ENCODE measurements at places on chromosomes 12 and 14.

DNA sequence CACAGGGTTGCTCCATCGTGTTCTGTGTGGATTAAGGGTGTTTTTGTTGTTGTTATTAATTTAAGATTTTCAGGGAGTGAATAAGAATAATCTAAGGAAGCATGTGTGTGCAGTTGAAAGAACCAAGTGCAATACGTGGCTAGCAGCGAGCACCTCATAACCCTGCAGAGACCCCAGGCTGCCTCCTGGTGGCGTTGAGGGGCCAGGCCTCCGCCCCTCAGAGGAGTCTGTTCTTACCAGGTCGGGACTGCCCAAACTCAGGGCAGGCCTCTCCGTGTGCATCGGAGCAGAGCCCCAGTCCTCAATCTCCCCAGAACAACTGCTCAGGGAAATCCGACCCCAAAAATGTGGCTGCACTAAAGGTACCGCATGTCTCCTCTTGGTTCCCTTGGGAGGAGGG, 36.8 kb downstream of the IL31 start:
- DNase-seq, result no peak

- DNase-seq, result peak; percentile 71
These were observed 1.6 kb downstream of the SUDS3 start for GRCh38 chr12:118377884-118378470.

GRCh38 chr12:93128332-93128707, 199.2 kb upstream of the EEA1 start:
- no peak for DNase-seq

DNA sequence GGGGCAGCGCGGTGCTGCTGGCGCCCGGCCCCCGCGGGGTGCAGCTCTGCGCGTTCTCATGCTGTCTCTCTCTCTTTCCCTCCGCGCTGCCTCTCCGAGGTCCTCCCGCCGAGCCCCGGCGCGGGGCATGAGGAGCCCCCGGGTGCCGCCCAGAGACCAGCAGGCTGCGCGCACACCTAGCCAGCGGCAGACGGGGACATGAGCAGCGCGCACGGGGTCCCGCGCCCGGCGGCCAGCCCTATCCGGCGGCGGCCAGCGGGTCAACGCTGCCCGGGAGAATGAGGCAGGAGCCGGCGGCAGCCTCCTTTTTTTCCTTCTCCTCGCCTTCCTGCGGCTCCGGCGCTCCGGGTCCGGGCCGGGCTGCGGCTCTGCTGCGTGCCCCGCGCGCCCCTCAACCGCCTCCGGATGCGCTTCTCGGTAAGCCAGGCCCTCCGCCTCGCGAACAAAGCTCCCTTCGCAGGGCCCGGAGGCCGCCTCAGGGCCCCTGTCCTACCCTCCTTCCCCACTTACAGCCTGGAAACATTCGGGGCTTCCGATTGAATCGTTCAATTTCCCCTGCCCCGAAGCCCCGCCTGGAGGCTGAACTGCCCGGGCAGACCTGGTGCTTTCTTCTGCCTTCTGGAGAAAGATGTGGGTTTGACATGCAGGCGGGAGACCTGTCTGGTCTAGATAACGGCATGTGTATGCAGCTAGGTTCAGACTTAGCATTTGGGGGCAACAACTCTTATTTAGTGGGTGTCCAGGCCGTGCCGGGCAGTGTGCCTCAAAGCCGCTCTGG, at the start of gene TUNAR:
TSS of gene TUNAR (plus strand) at position 72 of the 778 bp plus-strand sequence.
- DNase-seq, result no peak

DNA sequence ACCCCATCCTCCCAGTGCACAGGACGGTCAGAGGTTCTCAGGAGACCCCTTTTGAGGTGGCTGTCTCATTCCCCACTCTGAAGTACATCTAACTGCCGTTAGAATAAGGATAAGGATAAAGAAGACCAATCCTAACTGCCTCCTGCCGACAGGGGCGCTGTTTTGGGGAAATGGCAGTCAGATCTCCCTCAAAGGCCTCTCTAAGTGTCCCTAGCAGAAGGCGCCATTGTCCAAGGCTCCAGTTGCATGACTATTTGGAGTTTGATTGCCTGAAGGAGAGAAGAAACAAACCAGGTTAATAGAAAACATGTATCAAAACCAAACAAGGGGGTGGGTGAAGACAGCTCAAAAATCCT, 29.1 kb upstream of the KLRB1 start:
- DNase-seq, result no peak

- no peak for DNase-seq
These were observed 130.1 kb downstream of the KITLG start for GRCh38 chr12:88450136-88450535.
